Stimulated activated CD8-positive, alpha-beta memory T cell treated with anti-CD3 and anti-CD28 coated beads, Interleukin-4, amount 100 ng/mL, for 4 hours (primary cell): ENCODE measurements at places on chromosomes 1 and 21.
A peak's percentile ranks its signal among the peaks of the same experiment; 100 is the strongest.

DNA sequence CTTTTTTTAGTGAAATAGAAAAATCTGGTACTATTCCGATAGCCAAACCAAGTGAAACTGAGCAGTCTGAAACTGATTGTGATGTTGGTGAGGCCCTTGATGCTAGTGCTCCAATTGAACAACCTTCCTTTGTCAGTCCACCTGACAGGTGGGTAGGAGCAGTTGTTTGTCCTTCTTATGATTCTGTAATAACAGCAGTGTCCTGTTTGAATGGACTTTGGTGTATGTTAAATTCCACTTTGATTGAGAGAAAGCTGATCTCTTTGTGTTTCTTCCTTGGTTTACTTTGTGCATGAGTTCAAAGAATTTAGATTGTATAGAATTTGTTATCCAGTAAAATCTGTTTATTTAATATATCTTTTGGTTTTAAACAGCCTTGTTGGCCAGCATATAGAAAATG lies 24.3 kb downstream of the SUCO start:
- no peak for DNase-seq

DNA sequence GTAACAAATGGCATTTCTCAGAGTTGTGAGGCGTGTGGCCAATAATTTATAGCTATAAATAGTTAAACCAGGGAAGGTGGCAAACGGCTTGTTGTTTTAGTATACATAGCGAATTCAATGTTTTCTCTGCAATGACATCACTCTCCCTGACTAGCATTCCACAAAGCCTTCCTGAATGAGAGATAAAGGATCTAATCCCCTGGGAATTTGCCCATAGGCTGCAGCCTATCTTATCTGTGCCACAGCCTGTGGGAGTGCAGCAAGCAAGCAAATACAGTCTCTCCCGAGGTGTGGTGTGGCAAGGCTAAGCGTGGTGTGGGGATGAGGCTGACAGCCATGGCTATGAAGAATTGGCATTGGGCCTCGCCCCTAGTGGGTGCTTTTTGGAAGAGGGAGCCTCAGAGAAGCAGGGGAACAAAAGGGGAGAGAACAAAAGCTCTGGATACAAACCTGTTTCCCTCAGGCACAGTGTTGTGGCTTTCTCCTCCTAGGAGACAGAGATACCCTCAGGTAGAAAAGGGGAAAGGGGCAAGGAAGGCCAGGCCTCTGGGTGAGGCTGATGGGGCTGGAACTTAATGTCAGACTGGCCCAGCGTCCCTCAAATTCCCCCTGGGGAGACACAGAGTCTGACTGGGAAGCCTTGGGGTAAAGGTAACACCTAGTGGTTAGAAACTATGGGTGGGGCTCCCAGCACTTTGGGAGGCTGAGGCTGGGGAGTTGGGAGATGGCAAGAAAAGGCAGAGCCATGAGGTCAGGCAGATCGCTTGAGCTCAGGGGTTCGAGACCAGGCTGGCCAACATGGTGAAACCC lies 8.9 kb downstream of the TAGLN2 start:
- DNase-seq = no peak

- DNase-seq = no peak
These were observed 14.1 kb downstream of the PKN2 start for GRCh38 chr1:88698140-88698539.

DNA sequence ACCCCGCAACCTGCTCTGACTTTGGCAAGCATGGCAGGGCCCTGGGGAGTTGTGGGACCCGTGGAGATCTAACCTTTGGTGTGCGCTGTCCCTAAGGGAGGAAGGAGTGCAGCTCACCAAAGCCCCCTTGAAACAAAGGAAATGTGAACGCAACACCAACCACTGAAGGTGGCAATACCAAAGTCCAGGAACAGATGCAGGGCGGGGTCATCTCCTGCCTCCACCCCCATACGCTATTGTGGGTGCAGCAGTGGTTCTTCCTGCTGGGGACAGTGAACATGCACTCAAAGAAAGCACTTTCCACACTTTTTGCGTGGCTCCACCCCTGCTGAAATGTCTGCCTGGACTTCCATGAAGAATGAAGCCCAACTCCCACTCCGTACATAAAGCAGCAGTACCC lies 93.0 kb downstream of the UBE2U start:
- no peak for DNase-seq

GRCh38 chr1:51421964-51422363 lies 91.6 kb upstream of the TTC39A start:
- no peak for DNase-seq

- DNase-seq = peak; percentile 31
These were observed 34.1 kb downstream of the ACOT7 start for GRCh38 chr1:6359216-6360116.

GRCh38 chr1:244365809-244366208 lies 85.9 kb downstream of the ADSS2 start:
- DNase-seq = no peak

- DNase-seq = no peak
These were observed 9.0 kb upstream of the PRDX1 start for GRCh38 chr1:45530632-45531135.

DNA sequence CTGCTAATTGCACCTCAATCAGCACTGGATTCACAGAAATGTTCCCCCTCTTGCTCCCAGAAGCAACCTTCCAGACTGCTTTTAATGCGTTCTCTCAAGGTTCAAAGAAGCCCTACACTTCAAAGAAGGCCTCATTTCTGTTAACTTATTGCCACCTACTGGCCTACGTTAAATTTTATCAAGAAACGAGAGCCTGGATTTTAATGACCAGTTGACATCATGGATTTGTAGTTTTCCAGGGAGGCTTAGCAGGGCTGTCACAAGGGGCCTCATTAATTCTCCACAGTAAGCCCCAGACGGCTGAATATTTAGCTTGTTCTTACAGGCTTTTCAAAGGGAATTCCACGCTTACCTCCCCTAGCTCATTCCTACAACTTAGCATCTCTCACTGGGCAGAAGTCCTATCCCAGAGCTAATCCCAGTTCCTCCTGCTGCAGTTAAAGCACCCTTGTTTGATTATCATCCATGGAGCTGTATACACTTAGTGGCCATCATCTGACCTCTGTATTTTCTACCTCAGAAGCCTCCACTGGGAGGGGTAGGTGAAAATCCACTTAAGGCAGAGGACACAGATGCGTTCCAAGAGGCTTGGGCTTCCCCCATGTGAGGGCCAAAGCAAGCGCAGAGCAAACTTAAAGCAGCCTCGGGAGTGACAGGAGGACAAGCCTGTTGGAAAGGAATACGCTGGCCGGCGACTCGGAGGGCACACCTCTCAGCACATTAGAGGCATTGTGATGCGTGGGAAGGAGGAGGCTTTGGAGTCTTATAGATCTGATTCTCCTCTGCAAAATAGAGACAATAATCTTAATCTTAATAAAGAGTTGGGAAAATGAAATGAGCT lies 32.2 kb upstream of the CYP4X1 start:
- no peak for DNase-seq

DNA sequence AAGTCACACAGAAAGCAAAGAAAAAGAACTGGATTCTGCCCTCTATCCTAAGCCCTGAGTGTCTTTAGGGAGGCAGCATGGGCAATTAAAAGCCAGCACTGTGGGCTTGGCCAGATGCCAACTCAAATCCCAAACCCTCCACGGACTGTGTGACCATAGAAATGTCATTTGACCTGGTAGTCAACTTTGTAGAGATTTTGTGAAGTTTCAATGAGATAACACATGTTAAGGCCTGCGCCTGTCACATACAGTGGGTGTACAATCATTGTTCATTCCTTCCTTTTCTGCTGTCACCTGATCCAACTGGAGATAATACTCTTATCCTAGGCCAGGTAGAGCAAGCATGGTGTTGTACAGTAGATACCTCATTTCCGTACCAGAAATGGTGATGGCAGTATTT lies 54.2 kb downstream of the TMEM53 start:
- no peak for DNase-seq

DNA sequence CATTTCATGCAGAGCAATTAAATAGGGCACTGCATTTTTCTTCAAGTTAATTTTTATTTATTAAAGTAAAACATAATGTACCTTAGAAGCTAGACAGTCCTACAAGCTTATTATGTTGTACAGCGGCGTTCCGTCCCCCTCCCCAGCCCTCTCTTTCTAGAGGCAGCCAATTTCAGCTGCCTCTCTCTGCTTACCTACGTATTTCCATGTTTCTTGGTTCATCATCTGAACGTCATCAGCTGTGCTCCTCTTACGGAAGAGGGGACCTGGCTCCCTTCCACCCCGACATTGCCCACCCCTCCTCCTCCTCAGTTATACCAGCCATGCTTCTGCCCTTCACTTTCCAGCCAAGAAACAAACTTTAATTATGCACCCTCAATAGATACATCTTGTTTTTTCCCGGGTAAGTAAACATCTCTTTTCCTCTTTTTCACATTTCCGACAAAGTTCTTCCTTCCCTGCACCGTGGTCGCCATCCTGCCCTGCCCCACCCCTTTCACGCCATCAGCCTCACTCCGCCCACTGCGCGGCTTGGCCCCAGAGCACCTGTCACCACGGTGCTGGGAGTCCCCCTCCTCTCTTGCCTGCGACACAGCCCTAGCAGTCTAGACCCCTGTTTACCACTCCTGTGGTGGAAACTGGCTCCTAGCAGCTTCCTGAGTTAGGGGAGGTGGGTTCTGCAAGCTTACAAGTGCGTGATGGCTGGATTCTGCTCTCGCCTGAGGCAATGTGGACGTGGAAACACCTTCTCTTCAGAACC lies 57.9 kb downstream of the SLC37A1 start:
- DNase-seq = no peak

GRCh38 chr1:17606826-17607440 lies 67.4 kb downstream of the ARHGEF10L start:
- no peak for DNase-seq

GRCh38 chr1:232334811-232335210 lies 295.1 kb downstream of the SIPA1L2 start:
- no peak for DNase-seq

- DNase-seq = no peak
These were observed 864.0 kb downstream of the PLA2G4A start for GRCh38 chr1:187692799-187693198.

DNA sequence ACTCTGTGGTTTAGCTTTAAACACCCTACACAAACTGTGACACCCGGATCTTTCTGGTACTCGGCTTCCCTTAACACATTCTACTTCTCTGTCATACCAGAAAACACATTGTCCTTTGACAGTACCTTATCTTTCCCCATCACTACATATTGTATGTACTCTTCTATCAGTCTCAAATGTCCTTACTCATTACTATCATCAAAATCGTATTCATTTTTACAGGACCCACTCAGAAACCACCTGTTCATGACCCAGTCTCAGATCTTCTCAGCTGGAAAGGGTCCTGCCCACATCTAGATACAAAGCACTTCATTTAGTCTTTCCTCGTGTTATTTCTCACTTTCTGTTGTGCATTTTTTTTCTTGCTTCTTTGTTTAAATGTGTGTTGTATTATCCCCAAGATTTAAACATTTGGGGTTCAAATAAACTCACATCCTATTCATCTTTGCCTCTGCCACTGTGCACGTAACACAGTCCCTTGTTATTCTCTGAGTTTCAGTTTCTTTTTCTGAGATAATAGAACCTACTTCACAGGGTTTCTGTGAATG lies 27.7 kb downstream of the CD34 start:
- DNase-seq = no peak

DNA sequence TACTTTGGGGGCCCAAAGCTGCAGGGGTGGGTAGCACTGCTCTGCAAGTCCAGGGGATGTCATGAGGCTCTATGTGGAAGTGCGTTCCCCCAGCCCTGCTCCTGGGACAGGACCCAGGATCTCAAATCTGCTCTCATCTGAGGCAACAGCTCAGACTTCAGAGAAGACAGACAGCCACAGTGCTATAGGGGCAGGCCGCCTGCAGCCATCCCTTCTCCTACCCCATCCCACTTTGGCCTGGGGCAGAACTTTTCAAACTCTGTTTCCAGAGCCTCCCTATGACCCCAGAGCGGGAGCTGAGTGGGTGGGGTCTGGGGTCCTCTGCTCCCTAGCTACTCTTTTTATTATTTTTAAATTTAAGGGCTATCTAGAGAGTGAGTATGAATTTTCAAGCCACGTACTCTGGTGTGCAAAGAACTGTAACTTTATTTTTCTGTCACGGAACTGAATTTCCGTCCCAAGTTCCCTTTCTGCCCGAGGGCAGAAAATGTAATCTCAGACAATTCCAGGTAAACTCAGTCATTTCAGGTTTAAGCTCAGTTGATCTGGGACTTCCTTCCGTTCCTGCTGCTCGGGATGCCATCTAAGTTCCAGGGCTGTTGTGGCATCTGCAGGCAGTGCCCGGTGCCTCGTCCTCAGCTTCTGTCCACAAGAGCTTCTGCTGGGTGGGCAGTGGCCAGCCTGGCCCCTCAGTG lies 98.3 kb downstream of the ACTL8 start:
- no peak for DNase-seq

DNA sequence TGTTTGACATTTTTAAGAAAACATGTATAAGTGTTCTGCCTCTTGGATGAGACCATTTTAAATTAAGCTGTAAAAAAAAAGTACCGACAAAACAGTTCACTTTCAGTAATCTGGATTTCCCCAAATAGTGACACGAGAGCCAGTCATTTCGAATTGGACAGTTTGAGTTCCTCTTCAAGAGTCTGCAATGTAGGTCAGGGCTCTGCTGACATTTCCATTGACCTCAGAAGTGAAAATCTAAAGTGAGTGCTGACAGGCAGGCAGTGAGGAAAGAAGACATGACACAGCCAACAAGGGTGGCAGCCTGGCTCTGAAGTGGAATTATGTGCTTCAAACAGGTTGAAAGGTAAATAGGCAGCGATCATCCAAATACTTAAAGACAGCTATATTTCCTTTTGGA lies at the start of gene IL23R:
TSS of gene IL23R (plus strand) at position 259 of the 400 bp plus-strand sequence. CDS start 1,667 bp downstream, outside the sequence.
- DNase-seq = no peak

DNA sequence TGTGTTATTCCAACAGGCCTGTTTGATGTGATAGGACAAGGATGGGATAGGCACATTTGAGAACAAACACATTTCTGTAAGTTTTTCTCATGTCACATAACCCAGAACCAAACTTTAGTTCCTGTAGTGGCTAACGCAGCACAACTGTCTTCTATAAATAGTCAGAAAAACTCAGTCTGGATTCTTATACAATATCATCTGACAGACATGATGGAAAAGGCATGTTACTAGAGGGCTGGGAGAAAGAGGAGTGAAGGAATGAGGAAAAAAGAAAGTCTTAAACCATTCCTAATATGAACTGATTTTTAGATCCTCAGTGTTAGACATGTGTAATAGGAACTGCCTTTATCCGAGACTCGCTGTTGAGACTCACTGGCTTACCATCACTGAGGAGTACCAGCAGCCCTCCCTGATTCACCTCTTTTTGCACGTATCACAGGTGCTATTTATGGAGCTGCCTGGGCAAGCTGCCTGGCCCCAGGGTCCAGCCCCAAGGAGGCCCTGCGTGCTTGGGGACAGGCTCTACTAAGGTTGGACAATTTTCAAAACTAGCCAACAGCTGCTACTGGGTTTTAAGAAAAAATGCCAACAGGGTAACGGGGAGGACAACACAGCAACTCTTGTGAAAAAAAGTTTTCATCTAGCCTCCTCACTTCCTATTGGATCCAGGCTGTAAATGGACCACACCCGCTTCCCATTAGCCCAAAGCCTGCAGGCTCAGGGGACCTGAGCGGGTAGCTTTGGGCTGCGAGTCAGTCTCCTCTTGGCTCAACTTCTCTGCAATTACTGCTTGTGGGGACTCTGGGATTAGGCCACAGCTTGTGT lies 30.7 kb upstream of the SERBP1 start:
- no peak for DNase-seq
